ENCODE measurements at places on chromosomes 12 and 14.

GRCh38 chr12:92465786-92466295 lies 236.9 kb upstream of the PLEKHG7 start:
- DNase-seq = no peak

- DNase-seq = no peak
Measured at GRCh38 chr12:47080725-47081502, 1.2 kb upstream of the AMIGO2 start.

GRCh38 chr12:109182041-109182839 lies 65.9 kb downstream of the ACACB start:
- DNase-seq = no peak

GRCh38 chr12:111705672-111706071 lies 19.8 kb downstream of the ACAD10 start:
- no peak for DNase-seq

- peak; percentile 93 for DNase-seq
Measured at GRCh38 chr12:124720681-124721500, 142.8 kb downstream of the SCARB1 start.

- no peak for DNase-seq
Measured at GRCh38 chr12:109134186-109134917, 18.0 kb downstream of the ACACB start.

DNA sequence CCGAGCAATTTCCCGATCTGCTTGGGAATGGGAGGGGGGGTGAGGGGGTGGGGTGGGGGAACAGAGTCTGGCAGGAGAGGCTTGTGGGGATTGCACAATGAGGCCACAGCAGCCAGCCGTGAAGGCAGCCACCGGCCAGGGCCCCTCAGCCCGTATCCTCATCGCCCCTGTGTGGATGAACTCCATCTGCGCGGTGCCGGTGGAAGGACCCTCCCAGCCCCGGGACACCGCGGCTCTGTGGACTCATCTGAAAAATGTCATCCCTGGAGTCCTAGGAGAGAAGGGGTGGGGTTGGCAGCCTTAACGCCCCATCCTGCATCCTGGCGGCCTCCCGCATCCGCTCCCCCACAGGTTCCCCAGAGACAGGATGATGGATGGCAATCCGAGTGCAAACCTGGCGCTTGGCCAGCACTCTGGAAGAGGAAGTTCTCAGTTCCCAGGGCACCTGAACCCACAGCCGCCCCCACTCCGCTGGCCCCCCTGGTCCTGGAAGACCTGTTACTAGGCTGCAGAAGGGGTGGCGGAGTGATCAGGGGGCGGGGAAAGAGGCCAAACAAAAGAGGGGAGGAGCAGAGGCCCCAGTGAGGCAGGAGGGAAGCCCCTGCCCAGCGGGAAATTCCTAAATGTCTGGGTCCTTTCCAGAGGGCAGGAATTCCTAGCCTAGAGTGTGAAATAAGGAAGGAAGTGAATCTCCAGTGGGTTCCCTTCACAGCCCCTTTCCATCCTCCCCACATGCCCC lies 1.2 kb upstream of the TNFAIP2 start:
- peak; percentile 22 for DNase-seq

DNA sequence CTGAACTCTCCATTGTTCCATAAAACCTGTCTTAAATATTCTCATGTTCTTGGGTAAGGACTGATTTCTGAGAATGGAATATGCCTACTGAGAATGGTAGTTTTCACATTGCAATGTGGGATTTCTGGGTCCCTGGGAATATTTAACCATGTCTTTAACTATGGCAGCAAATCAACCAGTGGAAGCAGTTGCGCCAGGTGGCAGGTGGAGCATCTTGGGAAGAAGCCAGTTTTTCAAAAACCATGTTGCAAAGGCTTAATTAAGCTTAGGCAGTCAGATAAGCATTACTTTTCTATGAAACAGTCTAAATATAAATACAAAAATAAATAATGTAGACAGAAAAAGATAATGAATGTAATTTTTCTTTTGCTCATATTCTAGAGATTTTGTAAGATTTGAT lies 448.1 kb downstream of the ADAMTS20 start:
- peak; percentile 59 for DNase-seq

GRCh38 chr12:116287842-116288301 lies 10.4 kb upstream of the MED13L start:
- no peak for DNase-seq

DNA sequence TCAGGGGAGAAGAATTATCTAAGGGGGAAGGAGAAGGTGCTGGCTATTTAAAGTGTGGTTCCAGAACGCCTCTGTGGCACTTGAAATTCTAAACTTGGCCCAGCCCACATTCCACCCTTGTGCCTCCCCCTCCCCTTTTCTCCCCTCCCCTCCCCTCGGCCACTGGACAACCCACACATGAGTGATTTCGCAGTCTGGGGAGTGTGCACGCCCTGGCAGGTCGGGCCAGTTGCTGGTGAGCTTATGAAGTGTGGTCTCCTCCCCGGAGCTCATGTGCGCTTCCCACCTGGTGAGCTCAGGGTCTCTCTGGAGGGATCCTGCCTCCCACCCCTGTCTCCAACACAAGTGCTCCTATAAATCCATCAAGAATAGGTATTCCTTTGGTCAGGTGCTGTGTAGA lies at the start of gene SLC6A13:
Gene SLC6A13, minus strand, starts transcription at position 20 of the 400 bp plus-strand sequence. CDS start 2,784 bp downstream, outside the sequence.
- DNase-seq = no peak

DNA sequence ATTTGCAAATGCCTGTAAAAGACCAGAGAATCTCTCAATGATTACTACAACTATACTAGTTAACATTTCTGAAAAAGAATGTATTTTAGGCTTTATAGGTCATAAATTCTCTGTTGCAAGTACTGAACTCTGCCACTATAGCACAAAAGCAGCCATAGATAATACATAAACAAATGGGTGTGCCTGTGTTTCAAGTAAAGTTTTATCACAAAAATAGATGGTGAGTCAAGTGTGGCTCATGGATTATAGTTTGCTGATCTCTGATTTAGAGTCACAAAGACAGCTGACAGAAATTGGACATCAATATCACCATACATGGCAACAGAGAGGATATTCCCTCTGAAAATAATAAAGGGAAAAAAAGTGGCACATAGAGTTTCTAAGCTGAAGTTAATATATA lies 68.1 kb downstream of the FSCB start:
- DNase-seq = no peak

DNA sequence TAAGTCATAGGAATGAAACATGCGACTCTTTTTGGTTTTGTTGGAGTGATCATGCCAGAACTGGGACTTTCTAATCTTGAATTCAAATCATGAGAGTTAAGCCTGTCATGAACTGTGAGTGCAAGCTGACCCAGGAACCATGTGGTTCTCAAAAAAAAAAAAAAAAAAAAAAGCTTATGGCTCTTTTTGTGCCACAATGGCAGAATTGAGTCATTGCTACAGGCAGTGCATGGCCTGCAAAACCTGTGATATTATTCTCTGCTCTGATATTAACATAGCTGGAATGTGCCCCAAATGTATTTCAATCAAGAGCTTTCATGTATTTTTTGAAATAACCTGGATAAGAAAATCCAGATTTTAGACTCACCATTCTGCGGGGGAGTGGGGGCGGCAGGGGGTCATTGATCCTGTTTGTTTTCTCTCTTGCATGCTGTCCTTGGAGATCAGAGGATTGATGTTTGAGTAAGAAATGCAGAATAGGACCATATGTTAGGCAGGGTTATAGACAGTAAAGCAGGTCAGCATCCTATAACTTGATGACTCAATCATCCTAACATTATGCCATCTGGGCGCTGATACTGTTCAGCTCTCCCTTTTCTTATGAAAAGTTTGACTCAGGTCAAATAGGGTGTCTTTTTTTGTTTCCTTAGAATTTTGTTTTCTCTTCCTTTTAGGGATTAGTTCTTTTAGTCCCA lies 797.4 kb downstream of the DIO2 start:
- DNase-seq = no peak
